ENCODE measurements at places on chromosomes 7 and 10.
A peak's percentile ranks its signal among the peaks of the same experiment; 100 is the strongest.

GRCh38 chr7:133705596-133705995, 421.5 kb upstream of the LRGUK start:
- peak overlapping the region; percentile 68 for H3K27ac ChIP-seq
- H3K27me3 ChIP-seq, result no peaks in the 10 kb centered on the region
- H3K4me1 ChIP-seq, result peaks cover 24% of the 10 kb centered on the region
- peak; percentile 90 for DNase-seq
- no peaks in the 10 kb centered on the region for H3K36me3 ChIP-seq

DNA sequence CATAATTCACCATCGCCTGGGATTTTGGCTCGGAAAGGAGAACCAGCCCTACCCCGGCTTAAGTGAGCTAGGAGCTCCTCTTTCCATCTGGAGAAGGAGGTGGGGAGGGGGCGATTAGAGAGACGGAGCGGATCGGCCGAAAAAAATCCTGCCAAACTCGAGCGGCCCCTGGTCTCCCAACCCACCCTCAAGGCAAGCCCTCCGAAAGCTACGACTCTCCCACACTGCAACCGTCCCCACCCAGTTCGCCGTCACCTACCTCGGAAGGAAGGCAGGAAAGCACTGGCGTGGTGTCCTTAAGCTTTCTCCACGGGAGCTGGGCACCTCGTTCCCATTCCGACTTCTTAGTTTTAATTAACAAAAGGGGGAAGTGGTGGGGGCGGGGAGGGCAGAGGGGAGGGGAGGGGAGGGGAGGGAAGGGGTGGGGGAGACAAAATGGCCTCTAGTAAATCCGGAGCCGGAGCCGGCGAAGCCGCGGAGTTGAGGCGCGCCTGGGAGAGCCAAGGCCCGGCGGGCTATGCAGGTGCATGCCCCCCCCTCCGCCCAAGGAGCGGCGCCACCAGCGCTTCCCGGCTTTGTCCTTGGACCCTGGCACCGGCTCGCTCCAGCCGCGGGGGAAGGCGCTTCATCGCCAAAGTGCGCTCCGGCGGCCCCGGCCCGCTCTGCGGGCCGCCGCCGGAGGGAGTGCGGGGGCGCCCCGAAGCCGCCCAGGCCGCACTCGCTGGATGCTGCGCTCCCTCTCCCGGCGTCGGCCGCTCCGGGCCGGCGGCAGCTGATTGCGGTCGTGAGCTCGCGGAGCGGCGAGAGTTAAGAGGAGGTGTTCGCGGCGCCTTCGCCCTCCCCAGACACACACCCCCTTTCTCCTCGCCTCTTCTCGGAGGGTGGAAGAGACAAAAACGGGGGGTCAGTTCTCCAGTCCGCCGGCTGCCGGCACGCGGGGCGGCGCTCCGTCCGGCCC, at the start of gene LRRC4:
Gene LRRC4 (minus strand): TSS at position 784 of the 958 bp plus-strand sequence. CDS start 797 bp downstream, outside the sequence.
- H3K27me3 ChIP-seq, result no peaks in the 10 kb centered on the region
- no peak within 1 kb of the TSS for H3K27ac ChIP-seq
- no peak for DNase-seq
- H3K4me3 ChIP-seq, result no peak within 1 kb of the TSS

DNA sequence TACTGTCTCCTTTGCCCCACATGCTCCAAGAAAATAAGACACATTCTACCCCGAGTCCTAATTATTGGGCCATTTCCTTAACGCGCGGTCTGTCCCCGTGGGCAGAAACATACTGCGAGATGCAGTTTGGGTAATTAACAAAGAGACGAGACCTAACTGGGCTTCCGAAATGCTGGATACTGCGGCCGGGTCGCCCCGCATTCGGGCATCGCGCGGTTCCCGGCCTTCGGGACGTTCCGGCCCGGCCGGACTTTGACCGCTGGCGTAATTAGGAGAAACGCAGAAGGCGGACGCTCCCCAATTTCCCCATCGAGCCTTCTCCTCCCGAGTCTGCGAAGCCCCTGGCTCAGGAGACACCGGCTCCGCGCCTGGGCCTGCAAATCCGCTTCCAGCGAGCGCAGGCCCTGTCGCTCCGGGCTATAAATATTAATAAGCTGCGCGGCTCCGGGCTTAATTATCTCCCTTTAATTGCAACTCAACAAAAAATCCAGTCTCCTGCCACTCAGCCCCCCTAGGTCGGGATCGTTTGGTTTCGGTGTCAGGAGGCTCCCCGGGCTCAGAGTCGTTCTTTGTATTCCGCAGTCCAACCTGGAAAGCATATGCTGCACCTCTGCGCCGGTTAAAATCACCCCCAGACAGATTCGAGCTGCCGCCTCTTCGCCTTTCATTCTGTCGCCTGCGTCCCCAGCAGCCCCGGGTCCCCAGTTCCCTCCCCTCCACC, 131.5 kb downstream of the SPAG6 start:
- no peaks in the 10 kb centered on the region for H3K27me3 ChIP-seq
- no peak overlapping the region for H3K27ac ChIP-seq
- H3K4me3 ChIP-seq, result no peak overlapping the region

DNA sequence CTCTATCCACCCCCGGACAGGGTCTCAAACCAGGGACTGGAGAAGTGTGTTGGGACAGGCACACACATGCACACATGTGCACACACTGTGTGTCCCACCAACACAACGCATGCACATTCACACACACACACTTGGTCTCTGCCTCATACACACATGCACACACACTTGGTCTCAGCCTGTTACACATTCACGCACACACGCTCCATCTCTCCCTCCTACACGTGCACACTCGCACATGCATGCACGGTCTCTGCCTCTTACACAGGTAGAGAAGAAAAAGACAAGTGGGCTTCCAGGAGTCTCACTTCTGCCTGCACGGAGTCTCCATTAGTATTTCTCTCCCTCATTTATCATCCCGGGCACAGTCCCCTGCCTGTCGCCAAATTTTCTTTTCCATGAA, 171.2 kb downstream of the EBF3 start:
- H3K27me3 ChIP-seq, result no peaks in the 10 kb centered on the region
- H3K36me3 ChIP-seq, result no peaks in the 10 kb centered on the region

DNA sequence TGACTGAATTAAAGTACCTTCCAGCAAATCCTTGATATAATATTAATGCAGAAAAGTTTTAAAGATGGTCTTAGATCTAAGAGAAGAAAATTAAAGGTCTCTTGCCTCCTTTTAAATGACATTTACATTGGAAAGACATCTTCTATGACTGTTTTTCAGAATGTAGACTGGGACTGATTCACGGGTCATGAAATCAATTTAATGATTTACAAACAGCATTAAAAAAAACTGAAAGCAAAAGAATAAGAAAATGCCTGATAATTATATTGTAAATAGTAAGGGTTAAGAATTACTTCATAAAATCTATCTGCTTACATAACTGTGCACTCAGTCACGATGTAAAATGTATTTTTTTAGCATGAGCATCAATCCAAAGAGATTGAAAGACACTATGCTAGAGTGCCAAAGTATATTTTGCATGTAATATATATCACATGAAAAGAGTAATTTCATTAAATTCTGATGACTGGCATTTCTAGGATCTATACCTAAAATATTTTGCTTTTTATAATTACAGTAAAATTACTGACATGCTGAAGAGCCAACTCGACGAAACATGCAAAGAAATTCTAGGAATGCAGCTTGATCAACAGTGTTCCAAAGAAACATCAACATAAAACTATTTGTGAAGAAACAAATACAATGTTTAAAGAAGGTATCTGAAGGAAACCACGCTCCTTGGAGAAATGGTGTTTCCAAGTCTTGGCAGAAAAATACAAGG, 35.1 kb downstream of the RTKN2 start:
- no peak overlapping the region for H3K4me3 ChIP-seq
- H3K27ac ChIP-seq, result no peak overlapping the region
- no peaks in the 10 kb centered on the region for H3K36me3 ChIP-seq
- no peaks in the 10 kb centered on the region for H3K27me3 ChIP-seq
- H3K4me1 ChIP-seq, result peaks cover 21% of the 10 kb centered on the region
- no peak for DNase-seq

DNA sequence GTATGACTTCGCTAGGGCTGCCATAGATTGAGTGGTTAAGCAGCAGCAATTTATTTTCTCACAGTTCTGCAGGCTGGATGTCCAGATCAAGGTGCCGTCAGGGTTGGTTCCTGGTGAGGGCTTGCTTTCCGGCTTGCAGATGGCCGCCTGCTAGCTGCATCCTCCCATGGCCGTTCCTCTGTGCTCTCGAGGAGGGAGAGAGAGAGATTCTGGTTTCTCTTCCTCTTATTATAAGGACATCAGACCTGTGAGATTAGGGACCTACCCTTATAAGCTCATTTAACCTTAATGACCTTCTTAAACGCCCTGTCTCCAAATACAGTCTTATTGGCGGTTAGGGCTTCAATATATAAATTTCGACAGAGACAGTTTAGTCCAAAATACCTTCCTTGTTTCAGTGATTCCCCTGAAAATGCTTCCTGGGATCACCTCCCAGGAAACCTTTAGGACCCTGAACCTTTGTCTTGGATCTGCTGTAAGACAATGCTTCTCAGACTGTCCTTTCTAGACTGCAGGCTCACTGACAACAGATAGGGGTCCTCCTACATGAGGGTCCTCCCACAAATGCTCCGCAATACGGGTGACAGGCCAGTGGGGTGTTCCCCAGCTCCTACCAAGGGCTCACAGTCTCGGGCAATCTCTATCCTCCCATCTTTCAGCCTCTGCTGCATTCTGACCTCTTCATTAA, 82.5 kb upstream of the BAIAP2L1 start:
- peaks cover 8% of the 10 kb centered on the region for H3K27me3 ChIP-seq
- H3K4me1 ChIP-seq, result no peaks in the 10 kb centered on the region
- no peaks in the 10 kb centered on the region for H3K36me3 ChIP-seq
- H3K27ac ChIP-seq, result no peak overlapping the region
- DNase-seq, result no peak

DNA sequence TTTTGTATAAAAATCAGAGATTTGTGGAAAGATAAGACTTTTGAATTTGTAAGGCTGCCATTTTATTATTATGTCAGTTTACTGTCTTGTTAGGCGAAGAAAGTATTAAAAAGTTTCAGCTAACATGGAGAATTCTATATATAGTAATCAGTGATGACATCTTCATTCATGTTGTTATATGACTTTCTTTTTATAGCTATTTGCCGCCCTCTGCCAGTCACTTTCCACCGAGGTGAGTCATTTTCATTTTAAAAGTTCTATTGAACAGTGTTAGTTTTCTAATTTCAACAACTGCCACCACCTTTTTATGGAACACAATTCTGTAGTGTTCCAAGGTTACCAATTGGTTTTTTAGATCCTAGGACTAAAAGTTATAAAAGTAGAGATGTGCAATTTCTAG, 11.8 kb downstream of the CUTC start:
- no peaks in the 10 kb centered on the region for H3K27me3 ChIP-seq
- H3K4me3 ChIP-seq, result no peak overlapping the region
- H3K36me3 ChIP-seq, result peaks cover 81% of the 10 kb centered on the region
- no peak overlapping the region for H3K27ac ChIP-seq
- peak; percentile 17 for DNase-seq

DNA sequence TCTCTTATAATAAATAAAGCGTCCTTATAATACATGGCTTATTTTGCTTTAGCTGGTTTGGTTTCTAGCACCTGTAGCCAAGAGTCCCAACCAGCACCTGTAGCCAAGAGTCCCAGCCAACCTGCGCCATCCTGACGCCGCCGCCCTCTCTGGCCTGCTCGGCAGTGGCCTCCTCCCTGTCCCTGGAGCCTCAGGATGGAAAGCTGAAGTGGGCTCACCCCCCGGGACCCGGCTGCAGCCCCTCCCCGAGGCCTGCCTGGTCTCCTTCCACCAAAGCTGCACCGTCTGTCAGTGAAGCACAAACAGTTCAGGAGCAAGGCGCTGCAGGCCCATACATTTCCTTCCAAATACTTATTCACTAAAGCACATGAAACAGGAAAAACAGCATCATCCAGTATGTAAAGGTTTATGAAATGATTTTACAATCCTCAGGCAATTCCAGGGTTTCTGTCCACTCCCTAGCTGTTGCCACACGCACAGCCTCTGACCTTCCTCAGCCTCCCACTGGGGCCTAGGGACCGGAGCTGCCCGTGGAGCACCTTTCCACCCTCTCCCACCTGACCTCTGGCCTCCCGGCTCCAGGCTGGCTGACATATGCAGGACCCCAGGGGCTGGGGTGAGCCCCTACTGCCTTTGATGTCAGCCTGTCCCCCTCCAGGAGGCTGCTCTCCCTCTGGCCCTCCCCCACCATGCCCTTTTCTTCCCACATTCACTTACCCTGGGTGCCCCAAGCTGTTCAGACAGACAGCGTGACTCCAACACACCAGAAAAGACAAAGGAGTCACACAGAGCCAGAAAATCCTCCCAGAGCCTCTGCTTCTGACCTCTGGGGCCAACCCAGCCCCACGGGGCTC, 149.6 kb upstream of the PPP2R2D start:
- H3K4me1 ChIP-seq, result no peaks in the 10 kb centered on the region
- H3K27me3 ChIP-seq, result no peaks in the 10 kb centered on the region
- H3K4me3 ChIP-seq, result no peak overlapping the region
- H3K27ac ChIP-seq, result no peak overlapping the region
- no peaks in the 10 kb centered on the region for H3K36me3 ChIP-seq

DNA sequence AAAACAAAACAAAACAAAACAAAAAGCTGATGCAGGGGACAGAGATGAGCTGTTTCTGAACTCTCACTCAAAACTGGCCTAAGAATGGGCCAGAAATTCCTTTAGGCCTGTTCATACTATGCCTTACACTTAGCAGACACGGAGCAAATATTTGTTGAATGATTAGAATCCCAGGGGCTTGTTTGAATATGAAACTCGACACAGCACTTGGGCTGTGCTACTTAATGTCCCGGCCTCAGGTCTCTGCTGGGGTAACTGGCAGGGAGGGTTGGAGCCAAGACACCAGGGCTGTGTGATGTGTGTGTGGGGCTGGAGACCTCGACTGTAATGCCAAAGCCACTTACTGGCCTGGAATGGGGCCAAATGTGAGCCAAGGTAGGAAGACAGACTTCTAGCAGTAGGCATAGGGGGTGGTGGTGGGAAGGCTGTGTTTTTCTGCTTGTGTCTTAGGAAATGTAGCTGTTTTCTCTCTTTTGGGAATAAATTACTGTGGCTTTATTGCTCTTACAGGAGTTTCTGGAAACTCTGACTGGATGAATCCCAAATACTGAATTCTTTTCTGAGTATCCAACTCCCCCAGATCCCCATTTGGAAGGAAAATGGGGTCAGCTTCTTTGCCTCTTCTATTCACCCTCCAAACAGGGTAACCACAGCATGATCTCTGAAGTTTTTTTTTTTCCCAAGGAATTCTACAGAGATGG, 66.7 kb downstream of the EMX2 start:
- peaks cover 7% of the 10 kb centered on the region for H3K4me1 ChIP-seq
- H3K27me3 ChIP-seq, result peaks cover 8% of the 10 kb centered on the region
- peak; percentile 27 for DNase-seq
- no peaks in the 10 kb centered on the region for H3K36me3 ChIP-seq
- no peak overlapping the region for H3K4me3 ChIP-seq

- H3K27me3 ChIP-seq, result no peaks in the 10 kb centered on the region
- H3K36me3 ChIP-seq, result peaks cover 27% of the 10 kb centered on the region
- DNase-seq, result no peak
- no peak overlapping the region for H3K4me3 ChIP-seq
- no peak overlapping the region for H3K27ac ChIP-seq
- peaks cover 28% of the 10 kb centered on the region for H3K4me1 ChIP-seq
These were observed 1.4 kb downstream of the MYO1G start for GRCh38 chr7:44977304-44977958.

- H3K4me1 ChIP-seq, result peaks cover 19% of the 10 kb centered on the region
- no peak overlapping the region for H3K27ac ChIP-seq
These were observed 44.1 kb upstream of the LBX1 start for GRCh38 chr10:101273330-101273729.

All from MCF 10A (cell line).